Effector memory CD4-positive, alpha-beta T cell (primary cell): ENCODE measurements at places on chromosomes 3 and 15.

- no peak for DNase-seq
These were observed 919 bp downstream of the IDH2 start for GRCh38 chr15:90101130-90101968.

- DNase-seq: no peak
These were observed 283.7 kb downstream of the GBE1 start for GRCh38 chr3:81477740-81478139.

DNA sequence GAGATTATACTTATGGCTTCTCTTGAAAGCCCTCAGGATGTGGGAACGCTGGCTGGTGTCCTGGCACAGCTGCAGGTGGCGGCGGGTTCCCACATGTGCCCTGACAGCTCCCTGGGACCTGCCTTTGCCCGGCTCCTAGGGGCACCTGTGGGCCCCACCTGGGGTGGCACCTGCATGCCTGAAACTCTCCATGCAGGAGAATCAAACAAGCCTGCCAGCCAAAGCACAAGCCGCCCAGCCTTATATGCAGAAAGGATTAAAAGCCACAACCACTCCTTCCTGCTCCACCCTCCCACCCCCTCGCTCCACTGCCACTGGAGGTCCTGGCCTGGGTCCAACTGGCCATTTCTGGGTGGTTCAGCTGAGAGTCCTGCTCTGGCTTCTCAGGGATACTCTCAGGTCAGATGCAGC, 18.1 kb downstream of the TRPM1 start:
- no peak for DNase-seq

GRCh38 chr3:144045766-144046165, 74.1 kb downstream of the DIPK2A start:
- DNase-seq: no peak
